ENCODE measurements at places on chromosomes 4 and X.

DNA sequence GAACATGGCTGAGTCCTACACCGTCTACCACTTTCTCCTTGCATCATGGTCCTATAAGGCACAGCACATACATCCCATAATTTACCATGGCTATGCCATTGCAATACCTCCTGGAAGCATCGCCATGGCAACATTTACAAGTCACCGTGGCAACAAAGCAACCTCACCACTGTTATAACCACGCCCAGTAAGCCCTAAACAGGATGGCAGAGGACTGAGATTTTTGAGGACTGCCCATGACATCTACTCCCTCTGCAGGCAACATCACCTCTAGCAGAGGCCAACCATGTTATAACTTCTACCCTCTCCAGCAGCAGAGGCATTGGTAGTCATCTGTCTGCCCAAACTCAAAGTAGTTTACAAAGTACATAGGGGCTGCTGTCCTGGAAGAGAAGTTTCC lies 29.7 kb downstream of the BCOR start:
- DNase-seq: no peak

GRCh38 chr4:171582961-171583581 lies 230.1 kb upstream of the GALNTL6 start:
- no peak for DNase-seq

GRCh38 chr4:74661427-74662201 lies 132.7 kb downstream of the BTC start:
- DNase-seq: no peak

DNA sequence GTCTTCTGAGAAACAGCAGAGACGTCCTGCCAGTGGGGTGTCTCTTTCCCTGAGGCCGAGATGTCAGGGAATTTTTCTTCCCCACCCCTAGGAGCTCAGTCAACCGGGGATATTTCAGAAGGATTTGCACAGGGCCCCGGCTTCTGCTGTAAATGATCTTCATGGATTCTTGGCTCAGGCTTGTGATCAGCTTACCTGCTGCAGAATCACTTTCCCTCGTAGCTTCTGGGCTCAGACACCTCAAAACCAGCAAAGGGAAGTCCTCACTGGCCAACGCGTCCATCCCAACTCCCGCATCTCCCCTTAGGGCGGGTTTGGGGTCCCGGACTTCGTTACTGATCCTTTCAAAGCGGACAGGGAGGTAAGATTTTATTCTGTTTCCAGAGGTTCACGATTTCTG lies 212.7 kb downstream of the SHOX start:
- DNase-seq: no peak

GRCh38 chr4:70315928-70316327 lies 18.9 kb upstream of the CABS1 start:
- DNase-seq: no peak

- DNase-seq: no peak
Observed at GRCh38 chrX:113399506-113400192, 559.0 kb upstream of the AMOT start.

GRCh38 chr4:107757283-107757682 lies 37.2 kb upstream of the PAPSS1 start:
- no peak for DNase-seq

DNA sequence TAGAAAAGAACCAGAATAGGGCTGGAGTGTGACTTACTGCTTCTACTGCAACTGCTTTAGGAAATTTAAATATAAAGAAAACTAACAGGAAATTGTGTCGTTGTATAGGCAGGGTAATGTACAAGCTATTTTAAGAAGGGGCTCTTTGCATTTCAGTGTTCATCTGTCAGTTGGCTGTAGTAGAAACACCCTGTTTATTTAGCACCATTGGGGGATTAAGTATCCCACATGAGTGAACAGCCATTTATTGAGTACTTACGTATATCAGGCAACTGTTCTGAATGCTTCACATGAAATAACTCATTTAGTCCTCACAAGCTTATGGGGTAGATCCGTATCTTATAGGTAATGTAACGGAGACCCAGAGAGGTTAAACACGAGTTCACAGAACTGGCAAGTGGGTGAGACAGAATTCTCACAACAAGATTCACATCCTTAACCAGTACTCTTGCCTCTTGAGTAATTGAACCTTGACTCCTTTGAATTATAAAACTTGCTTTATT lies 23.9 kb downstream of the STIM2 start:
- no peak for DNase-seq

GRCh38 chr4:173680278-173680677 lies 150.2 kb upstream of the HAND2 start:
- no peak for DNase-seq

- DNase-seq: no peak
Observed at GRCh38 chr4:17060230-17060629, 161.8 kb upstream of the LDB2 start.

GRCh38 chrX:13759152-13759718 lies 24.7 kb downstream of the OFD1 start:
- no peak for DNase-seq

GRCh38 chr4:94571298-94571697 lies 119.6 kb downstream of the PDLIM5 start:
- DNase-seq: no peak

GRCh38 chr4:101282076-101282844 lies 65.1 kb downstream of the PPP3CA start:
- DNase-seq: no peak

DNA sequence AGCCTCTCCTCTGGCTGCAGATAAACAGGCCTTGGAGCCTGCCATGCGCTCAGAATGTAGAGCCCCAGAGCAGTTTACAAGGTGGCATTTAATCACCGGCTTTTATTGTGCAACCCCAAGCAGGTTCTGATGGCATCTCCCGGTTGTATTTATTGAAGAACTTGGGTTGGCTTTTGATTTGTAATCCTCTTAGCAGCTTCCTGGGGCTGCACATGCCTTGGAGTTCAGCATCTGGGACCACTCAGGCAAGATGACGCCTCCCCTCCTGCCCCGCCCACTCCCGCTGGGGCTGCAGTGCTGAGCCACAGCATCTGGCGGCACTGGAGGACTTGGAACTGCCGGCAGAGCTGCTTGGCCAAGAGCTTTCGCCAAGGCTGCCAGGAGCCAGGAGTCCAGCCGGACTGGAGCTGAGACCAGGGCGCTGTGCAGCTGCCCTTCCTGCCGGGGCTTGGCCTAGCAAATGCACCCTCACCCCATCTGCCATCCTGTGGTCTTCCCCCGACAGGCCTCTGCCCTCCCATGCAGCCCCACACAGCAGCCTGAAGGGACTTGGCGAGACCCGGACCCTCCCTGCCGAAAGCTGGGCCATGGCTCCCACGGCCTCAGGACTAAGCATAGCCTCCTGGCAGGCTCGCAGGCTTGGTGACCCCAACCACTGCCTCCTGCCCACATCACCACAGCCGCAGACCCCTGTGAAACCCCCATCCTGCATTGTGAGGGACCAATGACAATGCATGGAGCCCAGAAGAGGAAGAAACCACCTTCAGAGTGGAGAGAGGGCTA lies 5.4 kb downstream of the HTRA3 start:
- DNase-seq: no peak

DNA sequence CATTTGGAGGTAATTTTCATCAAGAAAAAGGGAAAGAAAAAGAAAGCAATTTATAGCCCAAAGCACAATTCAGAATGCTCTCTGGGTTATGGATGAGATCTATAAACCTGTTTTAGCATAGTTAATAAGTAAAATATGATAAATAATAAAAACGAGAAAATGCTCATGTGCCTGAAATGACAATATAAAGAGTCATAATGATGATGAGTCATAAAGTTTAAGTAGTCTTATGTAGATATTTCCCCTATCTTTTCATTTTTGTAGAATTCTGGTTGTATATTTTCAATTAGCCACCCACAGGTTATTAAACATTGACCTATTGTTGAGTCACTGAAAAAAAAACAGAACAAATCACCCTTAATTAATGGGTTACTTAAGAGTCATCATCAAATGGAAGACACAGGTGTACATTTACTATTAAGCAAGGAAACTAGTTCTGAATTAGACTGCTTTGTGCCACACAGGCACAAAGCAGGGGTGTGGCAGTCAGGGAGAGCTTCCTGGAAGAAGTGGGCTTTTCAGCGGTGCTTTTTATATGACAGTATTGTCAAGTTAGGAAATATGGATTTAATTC lies 29.3 kb downstream of the BEND4 start:
- DNase-seq: no peak

DNA sequence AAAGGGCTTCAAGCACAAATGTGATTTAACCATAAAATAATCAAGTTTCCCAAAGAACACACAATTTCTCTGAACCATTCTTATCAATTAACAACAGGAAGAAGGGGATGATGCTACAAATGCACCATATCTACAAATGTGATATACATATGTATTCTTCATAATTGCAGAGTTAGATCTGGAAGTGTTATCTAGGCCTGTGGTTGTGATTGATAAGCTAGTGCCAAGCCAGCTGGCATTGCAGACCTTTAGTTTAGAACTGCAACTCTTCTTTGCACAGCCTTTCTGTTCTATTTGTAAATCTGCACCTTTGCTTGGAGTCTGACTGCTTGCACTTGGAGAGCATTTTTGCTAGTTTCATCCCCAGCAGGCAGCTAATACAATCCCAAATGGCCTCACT lies 145.5 kb upstream of the NPY2R start:
- DNase-seq: no peak

GRCh38 chrX:20267607-20267930 lies 860 bp upstream of the RPS6KA3 start:
- no peak for DNase-seq

DNA sequence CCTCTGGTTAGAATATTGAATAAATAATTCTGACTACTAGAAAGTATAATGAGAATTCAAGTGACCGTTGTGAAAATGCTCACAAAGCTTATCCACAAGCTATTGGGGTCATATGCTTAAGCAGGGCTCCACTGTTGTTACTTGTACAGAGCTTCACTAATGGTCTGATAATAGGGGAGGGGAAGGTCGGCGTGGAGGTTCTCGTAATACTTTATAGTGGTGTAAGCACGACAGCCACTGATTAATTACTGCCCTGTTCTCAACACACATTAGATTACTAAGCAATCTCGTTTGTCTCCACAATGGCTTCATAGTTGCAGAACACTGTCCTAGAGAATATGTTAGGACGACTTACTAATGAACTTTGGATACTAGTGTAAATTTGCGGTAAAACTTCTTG lies 11.6 kb downstream of the UNC5C start:
- no peak for DNase-seq

GRCh38 chrX:132591719-132592275 lies 103.0 kb upstream of the MBNL3 start:
- no peak for DNase-seq

DNA sequence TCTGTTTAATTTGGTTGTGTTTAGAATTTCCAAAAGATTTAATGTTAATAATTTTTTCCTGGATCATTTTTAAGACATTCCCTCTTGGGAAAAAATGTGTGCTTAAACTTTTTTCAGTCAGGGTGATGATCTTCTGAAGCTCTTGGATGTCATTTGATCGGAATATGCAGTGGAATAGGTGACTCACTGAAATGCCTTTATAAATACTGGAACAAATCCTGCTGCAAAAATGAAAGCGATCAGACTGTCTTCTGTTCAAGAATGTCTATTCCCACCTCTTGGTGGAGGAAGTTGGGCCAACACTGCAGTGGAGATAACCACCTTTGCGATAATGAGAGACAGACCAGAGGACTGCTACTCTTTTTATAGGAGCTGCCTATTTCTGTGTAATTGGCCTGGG lies 46.7 kb downstream of the LARP1B start:
- DNase-seq: no peak

- DNase-seq: no peak
Observed at GRCh38 chrX:119417842-119418241, 18.7 kb downstream of the SLC25A43 start.

- DNase-seq: no peak
Observed at GRCh38 chrX:75226280-75226679, 47.6 kb upstream of the UPRT start.

DNA sequence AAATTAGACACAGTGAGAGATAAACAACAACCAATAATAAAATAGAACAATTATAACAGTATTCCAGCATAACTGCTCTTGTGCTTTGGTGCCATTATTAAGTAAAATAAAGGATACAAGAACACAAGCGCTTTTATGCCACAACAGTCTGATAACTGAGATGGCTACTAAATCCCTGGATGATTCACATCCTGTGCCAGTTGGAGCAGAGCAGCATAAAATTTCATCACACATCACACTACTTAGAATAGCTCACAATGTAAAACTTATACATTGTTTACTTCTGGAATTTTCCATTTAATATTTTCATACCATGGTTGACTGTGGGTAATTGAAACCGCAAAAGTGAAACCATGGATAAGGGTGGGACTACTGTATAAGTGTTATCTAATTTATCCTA lies 399.9 kb upstream of the CNKSR2 start:
- DNase-seq: no peak

- no peak for DNase-seq
Observed at GRCh38 chr4:109278594-109279031, 23.8 kb downstream of the COL25A1 start.

GRCh38 chr4:81211956-81212355 lies 3.1 kb downstream of the PRKG2 start:
- DNase-seq: no peak

- DNase-seq: no peak
Observed at GRCh38 chr4:182967403-182967802, 50.2 kb upstream of the DCTD start.

DNA sequence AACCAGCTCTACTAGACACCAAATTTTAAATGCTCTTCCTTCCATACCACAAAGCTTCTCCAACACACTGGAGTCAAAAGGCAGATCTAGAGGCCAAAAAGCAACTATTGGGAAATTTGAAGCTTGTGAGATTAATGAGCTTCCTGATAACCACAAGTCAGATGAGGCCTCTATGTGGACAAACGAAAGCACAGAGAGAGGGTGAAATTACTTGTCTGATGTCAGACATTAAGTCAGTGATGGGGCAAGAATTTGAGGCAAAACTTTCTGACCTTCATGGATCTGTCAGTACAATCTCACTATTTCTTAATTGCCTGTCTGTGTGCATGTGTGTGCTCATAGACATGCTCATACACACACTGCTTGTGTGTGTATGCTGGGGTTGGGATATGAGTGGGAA lies 103.6 kb downstream of the GUCY2F start:
- no peak for DNase-seq

GRCh38 chr4:138669479-138670315 lies 345.9 kb upstream of the NOCT start:
- DNase-seq: no peak

DNA sequence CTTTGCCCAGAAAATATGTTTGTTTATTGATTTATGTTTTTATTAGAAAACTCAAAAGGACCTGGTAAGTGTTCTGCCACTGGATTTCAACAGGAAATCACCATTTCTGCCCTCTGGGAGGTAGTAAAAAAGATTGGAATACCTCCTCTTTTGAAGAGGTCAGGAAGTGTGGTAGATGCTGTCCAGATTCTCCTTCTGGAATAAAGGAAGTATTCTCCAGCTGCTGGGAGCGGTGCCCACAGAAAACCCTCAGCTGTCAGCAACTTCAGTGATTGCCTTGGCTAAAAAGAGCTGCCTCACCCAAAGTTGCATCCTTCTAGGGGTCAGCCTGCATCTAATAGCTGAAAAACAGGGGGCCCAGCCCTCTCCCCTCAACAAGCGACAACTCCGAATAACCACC lies 13.8 kb upstream of the ZNF674 start:
- no peak for DNase-seq

- no peak for DNase-seq
Observed at GRCh38 chr4:1172971-1173757, 781 bp upstream of the SPON2 start.
